Ureter (tissue), 1 donor: ENCODE measurements at places on chromosomes 13 and 19.

DNA sequence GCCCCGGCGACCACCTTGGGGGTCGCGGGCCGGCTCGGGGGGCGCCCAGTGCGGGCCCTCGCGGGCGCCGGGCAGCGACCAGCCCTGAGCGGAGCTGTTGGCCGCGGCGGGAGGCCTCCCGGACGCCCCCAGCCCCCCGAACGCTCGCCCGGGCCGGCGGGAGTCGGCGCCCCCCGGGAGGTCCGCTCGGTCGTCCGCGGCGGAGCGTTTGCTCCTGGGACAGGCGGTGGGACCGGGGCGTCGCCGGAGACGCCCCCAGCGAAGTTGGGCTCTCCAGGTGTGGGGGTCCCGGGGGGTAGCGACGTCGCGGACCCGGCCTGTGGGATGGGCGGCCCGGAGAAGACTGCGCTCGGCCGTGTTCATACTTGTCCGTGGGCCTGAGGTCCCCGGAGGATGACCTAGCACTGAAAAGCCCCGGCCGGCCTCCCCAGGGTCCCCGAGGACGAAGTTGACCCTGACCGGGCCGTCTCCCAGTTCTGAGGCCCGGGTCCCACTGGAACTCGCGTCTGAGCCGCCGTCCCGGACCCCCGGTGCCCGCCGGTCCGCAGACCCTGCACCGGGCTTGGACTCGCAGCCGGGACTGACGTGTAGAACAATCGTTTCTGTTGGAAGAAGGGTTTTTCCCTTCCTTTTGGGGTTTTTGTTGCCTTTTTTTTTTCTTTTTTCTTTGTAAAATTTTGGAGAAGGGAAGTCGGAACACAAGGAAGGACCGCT, 729 bp downstream of the STK11 start:
- peak; percentile 47 for DNase-seq

- DNase-seq = no peak
These were observed 402 bp downstream of the KIR3DL3 start for GRCh38 chr19:54724644-54725043.

GRCh38 chr13:105139048-105139379, 1396.4 kb downstream of the EFNB2 start:
- no peak for DNase-seq

- no peak for DNase-seq
These were observed 1691.7 kb upstream of the PCDH20 start for GRCh38 chr13:63107179-63107943.

GRCh38 chr13:99972190-99972731, 694 bp upstream of the ZIC5 start:
- DNase-seq = no peak

GRCh38 chr19:38168637-38169036, 55.4 kb downstream of the DPF1 start:
- no peak for DNase-seq

DNA sequence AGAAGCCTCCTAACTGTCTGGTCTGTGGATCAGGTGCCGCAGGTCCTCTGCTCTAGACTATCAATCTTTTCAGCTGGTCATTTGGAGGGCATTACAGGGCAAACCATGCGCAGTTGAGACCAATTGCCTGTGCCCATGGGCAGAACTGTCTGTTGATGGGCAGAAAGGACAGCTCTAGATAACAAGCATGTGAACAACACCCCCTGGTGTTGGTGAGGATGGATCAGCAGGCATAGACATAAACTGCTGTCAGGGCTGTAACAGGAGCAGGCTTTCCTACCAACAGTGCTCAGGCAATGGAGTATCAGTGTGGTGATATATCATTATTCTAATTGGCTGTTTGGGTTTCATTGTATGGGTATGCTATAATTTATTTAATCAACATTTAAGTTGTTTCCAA, 104.7 kb upstream of the KL start:
- no peak for DNase-seq

- peak; percentile 58 for DNase-seq
These were observed at the start of gene KEAP1 for GRCh38 chr19:10503002-10503789. Gene KEAP1, minus strand, starts transcription at chr19:10503356. Its CDS starts 3,323 bp downstream, at chr19:10500033.

- DNase-seq = no peak
These were observed 1141.3 kb upstream of the PCDH20 start for GRCh38 chr13:62556978-62557377.

DNA sequence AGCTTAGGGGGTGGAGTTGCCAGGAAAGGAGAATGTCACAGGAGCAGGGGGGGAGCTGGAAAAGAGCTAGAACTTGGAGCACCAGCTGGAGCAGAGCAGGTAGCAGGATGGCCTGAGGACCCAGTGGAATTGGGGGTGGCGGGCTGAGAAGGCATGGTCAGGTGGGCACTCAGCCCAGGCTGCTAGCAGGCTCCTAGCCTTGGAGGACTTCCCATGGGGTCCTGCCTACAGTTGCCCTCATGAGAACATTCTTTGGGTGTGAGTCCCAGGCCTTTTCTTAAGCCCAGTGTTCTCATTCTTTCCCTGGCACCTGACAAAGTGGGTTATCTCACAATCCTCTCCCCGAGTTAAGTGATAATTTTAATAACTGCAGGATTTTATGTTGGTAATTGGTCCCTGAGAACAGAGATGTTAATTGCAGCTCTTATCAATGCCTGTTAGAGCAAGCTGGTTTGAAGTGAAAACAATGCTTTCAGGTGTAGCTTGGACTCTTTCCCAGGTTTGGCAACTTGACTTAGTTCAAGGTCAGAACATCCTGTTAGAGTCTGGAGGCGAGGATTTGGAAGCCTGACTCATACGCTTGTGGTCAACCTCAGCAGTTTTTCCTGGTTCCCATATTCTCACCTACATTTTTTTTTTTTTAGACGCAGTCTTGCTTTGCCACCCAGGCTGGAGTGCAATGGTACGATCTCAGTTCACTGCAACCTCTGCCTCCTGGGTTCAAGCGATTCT, 18.1 kb upstream of the OLFM4 start:
- peak; percentile 68 for DNase-seq

DNA sequence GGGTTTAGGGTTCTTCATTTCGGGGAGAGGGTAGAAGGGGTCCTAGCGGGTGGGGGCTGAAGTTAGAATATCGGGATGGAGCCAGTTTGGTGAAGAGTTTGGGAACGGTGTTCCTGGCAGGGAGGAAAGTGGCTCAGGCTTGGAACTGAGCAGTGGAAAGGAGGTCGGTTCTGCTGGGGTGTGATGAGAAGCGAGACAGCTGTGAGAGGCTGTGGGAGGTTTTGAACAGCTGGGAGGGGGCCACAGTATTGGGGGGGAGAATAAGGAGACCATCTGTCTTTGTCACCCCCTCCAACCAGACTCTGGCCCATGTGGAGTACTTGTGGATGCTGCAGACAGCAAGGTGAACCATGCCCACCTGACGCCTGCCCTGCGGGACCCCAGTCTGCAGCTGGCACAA, 1.0 kb upstream of the TM6SF2 start:
- no peak for DNase-seq

DNA sequence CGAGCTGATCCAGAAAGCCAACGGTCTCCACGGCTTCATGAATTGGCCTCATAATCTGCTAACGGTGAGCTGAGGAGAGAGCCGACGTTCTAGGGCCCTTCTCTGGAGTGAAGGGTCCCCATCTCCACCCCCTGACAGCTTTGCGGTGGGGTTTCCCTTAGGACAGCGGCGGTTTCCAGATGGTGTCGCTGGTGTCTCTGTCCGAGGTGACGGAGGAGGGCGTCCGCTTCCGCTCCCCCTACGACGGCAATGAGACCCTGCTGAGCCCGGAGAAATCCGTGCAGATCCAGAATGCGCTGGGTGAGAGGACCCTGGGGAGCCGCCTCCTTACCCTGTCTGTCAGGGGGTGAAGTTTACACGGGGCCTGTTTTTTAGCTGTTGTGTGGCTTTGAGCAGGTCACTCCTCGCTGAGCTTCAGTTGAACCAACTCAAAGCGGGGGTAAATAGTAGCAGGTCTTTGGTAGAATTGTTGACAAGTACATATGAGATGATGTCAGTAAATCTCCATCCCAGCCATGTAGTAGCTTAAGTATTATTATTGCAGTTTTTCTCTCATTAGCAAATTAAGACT, 801 bp downstream of the QTRT1 start:
- no peak for DNase-seq

GRCh38 chr13:99542788-99543406, 41.6 kb downstream of the TM9SF2 start:
- DNase-seq = no peak

DNA sequence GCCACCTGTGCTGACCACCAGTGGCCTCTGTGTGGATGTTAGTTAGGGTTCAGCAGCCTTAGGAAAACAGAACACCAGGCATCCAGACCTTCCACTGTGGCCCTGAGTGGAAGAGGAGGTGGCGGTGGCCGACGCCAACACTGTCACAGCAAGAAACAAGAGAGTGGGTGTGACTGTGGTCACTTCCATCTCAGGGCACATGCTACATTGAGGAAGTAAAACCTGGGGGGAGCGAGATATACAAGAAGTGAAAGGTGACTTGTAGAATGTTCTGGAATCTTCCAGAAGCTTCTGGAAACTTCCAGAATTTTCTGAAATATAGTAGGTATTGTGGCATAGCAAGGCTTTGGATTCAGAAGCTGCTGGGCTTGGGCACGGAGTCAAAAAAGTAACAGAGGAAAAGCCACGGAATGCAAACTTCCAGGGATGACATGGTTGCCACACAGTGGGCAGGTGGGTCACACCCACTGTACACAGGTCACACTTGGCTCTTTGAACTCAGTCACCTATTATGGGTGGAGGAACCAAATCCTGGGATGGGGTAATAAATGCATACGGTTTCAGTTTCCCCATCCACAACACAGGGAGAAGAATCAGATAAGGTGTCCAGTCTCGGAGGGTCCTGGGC, 24.3 kb downstream of the GNG7 start:
- no peak for DNase-seq

DNA sequence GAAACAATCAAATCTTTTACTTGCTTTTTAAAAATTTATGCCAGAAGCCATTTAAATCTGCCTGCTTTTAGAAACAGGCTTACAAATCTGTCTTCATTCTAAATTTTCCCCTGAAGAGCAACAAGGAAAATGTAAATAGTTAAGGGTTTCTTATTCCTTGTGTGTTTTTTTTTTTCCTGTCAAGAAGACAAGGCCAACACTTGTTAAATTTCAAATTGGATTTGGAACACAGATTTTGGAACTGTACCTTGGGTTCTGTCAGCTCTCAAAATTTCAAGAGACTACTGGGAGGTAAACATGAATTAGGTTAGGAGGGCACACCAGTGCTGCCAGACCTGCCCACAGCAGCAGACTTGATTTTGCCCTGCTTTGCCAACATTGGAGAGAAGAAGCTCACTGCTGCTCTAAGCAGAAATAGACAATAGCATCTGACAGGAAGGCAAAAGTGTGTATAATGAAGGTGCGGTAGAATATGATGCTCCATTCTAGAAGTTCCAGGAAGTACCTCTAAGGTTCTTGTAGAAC, 121.7 kb downstream of the NHLRC3 start:
- no peak for DNase-seq

GRCh38 chr19:1826557-1827521, 14.8 kb upstream of the ATP8B3 start:
- DNase-seq = no peak

DNA sequence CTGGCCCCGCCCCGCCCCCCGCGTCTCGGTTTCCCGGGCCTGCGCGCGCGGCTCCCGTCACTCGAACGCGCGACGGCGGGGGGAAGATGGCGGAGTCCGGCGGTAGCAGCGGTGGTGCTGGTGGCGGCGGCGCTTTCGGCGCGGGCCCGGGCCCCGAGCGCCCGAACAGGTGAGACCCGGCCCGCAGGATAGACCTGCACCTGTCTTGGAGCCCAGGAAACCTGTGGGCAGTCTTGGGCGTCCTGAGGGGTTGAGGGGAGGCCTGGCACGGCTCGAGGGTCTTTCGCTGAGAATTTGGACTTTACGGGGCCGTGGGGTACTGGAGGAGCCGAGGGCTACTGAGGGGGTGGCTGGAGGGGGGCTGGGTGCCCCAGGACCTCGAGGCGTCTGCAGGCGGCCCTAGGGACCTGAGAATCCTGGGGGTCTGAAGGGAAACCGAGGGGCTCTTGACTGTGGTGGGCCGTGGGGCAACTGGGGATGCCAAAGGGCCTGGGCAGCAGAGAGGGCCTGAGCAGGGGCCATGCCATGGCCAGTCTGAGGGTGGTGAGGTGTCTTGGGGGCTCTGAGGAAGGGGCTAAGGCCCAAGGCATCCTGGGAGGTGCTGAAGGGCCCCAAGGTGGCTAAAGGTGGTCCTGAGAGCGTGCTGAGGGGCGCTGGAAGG, at the start of gene KLHL26:
TSS of gene KLHL26 (plus strand) at position 60 of the 661 bp plus-strand sequence. CDS start at position 87, 27 bp downstream.
- DNase-seq = no peak

GRCh38 chr19:682678-683320, 6.6 kb downstream of the FSTL3 start:
- no peak for DNase-seq
